ENCODE measurements at places on chromosomes 6 and 20.
A peak's percentile ranks its signal among the peaks of the same experiment; 100 is the strongest.

DNA sequence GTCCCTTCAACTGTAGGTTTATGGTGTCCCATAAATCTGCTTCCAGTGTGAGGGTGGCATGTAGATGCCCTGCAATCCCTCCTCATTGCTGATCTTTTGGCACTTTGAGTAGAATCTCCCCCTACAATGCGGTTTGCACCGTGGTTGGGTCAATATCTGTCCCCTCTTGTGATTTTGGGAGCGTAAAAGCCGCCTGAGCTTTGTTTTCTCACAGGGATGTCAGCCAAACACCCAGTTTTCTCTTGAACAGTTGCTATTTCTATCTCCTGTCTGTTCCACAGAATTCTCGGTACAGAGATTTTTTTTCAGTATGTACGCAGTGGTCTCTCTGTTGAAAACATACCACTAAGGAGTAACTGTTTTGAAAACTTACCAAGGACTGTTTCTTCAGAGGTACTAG is 21.8 kb downstream of the CDS2 start:
- DNase-seq: no peak

DNA sequence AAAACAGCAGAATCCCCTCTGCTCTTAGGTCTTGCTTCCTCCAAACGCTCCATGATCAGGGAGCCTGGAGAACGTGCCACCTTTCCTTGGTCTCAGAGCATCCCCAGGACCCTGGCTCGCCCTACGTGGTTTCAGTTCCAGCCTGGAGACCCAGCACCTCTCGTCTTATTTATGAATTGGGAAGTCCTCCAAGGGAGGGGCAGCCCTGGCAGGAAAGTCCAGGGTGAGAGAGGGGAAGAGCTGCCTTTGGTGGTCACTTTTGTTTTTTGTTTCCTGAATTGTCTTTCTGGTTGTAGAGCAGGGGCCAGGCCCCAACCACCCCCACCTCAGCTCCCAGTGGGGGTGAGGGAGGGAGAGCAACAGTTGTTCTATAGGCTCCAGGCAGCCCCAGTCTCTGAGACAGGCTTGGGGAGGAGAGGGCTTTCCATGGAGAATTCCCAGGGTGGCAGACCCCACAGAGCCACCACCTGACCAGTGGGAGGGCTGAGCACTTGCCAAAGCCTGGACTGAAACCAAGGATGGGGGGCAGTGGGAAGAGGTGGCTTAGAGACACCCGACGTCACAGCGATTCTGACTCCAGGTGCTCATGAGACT is 88.8 kb downstream of the PRND start:
- DNase-seq: no peak

DNA sequence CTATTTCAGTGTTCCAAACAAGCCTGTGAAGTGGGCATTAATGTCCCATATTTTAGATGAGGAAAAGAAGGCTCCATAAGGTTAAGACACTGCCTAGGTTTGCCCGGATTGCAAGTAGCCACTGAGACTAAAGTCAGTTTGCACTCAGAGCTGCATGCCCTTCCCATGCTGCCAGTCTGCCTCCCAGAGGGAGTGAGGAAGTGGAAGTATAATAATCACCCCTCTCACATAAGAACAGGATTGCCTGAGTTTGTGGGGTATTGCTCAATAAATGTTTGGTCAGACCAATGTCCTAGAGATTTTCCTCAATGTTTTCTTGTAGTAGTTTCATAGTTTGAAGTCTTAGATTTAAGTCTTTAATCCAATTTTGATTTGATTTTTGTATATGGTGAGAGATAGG is 43.9 kb upstream of the CLIC5 start:
- DNase-seq: peak; percentile 38

- no peak for DNase-seq
Measured at GRCh38 chr20:47187450-47188195, 168.9 kb downstream of the ZMYND8 start.

- DNase-seq: no peak
Measured at GRCh38 chr20:6530254-6530653, 237.2 kb upstream of the BMP2 start.

DNA sequence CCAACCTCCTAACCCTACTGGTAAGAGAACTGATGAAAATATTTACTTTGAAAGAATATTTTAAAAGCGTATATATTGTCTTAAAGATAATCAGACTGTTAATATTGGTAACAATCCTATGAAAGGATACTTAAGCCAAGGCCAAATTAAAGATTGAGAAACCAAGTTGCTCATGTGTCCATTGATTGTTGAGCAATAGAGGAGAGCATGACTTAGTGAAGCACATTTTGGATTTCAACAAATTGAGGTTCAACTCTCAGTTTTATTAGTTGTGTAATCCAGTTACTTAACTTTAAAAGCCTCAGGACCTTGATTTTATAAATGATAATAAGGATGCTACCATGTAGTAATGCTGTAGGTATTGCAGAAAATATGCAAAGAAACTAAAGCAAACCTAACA is 56.8 kb downstream of the PRL start:
- no peak for DNase-seq

GRCh38 chr6:163780994-163781393 is 366.5 kb downstream of the QKI start:
- peak; percentile 98 for DNase-seq

GRCh38 chr20:36571564-36572504 is 1.6 kb upstream of the TGIF2 start:
- DNase-seq: no peak

DNA sequence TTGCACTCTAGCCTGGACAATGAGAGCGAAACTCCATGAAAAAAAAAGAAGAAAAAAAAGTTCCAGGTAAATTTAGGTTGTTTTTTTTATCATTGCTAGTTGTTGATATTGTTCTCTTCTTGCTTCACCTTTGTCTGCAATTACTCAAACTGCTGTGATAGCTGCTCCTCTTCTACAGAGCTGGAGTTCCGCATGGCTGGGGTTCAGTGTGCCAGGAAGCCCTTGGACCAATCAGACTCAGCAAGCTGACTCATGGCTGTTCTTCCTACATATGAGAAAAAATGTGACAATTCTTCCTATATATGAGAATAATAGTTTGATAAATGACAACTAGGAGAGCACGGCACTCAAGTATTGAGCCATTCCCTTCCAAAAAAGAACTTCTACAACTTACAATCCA is 28.4 kb downstream of the DPPA5 start:
- no peak for DNase-seq

DNA sequence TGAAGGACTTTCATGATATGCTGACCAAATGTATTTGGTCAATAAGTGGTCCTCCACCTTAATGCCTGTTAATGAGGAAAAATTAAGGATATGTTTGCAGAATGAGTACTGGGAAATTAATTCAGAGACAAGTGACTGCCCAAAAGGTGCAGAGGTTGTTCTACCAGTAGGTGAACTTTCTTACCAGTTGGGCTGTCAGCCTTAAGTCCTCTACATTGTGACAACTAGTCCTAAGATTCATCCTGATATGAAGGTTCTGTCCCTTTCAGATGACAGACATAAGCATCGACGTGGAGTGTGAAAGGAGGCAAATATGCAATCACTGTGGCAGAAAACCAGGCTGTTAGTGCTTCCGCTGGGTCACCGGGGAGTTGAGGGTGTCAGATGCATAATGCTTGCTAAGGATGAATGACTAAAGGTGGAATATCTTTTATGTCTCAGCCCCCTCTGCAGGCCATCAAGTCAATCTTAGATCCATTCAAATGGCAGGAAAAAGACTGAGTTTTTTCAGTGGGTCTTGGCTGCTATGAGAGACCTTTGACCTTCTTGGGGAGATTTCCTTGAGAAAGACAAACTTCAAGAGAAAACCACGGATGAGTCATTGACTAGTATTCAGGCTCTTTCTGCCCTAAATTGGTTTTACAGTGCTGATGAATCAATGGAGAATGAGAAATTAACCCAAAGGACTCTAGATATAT is 226.0 kb downstream of the TPBG start:
- peak; percentile 91 for DNase-seq

GRCh38 chr20:5039889-5040288 is 38.6 kb upstream of the SLC23A2 start:
- no peak for DNase-seq

- DNase-seq: no peak
Measured at GRCh38 chr20:62858058-62858830, 3.4 kb downstream of the TCFL5 start.

GRCh38 chr6:19380293-19380692 is 456.9 kb upstream of the ID4 start:
- no peak for DNase-seq

GRCh38 chr20:14729390-14729789 is 392.0 kb upstream of the FLRT3 start:
- DNase-seq: no peak

DNA sequence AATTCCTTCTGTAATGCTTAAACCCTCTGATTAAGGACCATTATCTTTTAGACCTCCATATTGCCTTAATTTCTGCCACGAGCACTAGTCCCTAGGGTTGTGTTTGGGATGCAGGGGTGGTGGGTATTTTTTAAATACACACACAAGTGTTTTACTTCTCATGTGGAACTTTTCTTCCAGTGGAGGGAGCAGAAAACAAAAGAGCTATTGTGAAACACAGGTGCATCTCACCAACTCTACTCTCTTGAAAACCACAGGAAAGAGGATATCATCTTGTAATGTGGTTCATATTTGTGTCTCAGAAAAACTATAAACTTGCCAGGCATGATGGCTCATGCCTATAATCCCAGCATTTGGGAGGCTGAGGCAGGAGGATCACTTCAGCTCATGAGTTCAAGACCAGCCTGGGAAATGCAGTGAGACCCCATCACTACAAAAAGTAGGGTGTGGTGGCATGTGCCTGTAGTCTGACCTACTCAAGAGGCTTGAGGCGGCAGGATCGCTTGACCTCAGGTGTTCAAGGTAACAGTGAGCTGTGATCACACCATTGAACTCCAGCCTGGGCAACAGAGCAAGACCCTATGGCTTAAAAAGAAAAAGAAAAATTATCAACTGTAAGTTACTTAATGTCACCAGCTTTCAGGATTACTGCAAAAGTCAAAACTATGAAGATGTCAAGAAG is 37.3 kb downstream of the MRS2 start:
- DNase-seq: no peak

GRCh38 chr20:62501801-62502495 is 26.2 kb upstream of the GATA5 start:
- no peak for DNase-seq

DNA sequence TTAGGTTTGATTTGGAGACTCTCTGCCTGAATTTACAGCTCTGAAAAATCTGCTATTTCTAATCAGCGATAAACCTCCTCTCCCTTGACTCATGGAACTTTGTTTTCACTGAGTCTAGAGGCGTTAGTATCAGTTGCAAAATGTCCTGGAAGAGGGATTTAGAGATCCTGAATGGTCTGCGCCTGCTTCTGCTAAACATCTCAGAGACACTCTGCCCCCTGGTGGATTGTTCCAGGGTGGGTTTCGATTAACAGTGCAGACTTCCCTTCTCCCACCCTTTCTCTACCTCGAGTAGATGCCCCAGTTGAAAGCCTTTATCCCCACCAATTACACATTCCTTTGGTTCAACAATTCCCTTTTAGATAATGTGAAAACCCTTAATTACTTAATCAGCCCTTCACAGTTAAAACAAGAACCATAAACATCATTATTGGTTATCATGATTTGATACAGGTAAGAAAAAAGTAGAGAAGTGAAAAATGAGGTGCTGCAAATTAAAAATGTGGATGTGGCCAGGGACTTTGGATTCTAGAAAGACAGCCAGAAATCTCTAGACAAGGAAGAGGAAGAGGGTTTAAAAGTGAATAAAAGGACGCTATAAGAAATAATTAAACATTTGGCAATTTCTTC is 5.5 kb downstream of the HTR1B start:
- DNase-seq: peak; percentile 97

- peak; percentile 76 for DNase-seq
Measured at GRCh38 chr20:41169791-41170351, 32.5 kb downstream of the PLCG1 start.

DNA sequence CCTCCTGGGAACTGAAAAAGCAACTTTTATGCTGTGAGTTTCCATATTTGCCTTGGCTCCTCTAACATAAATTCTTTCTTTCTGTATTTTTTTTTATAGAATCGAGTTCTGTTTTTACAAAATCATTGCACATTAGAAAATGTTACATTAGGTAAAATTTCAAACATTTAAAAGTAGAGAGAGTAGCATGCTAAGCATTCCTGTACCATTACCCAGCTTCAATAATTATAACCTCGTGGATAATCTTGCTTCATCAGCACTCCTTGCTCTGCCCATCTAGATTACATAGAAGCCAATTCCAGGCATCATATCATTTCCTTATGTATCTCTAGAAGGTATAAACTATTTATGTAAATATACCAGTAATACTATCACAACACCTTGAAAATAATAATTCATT is 15.4 kb upstream of the FBXO30 start:
- no peak for DNase-seq

DNA sequence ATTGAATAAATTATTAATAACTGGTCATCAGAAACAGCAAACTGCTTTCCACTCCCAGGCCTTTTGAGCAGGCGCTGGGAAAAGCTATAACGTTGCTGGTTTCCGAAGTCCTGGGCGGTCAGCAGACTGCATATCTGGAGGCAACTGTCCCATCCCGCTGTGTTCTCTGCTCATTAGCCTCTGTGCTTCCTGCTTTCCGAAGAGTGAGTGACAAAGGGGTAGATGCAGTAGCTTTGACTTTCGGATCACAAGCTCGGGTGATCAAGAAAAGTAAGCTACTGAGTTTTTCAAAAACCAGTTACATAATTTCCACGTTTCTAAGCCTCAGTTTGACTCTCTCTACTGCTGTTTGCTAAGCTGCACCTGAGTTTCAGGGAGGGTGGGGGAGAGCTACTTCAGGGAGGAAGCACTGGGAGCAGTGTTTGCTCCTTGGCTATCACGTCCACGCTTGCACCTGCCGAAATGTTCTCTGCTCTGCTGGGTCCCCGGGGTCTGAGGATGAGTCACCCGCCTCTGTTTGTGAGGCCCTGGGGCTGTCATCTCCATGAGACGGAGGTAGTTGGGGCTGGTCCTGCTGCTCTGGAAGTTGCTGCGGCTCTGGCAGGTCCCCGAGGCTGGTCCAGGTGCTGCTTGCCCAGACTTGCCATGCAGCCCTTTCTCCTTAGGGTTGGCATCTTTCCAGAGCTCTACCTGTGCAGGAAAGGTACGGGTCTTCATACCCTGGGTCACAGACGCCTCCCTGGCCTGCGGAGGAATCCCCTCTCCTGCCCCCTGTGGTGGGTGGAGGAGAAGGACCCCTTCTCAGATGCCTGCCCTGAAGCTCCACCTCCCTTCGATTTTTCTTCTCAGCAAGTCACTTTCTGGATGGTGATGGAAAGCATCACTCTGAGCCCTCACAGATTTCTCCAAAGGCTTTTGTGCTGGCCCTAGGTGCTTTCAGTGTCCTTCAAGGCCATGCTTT is 220.0 kb downstream of the QKI start:
- no peak for DNase-seq

Measured in LHCN-M2 (cell line).